ENCODE measurements at places on chromosomes 12 and 14.
A peak's percentile ranks its signal among the peaks of the same experiment; 100 is the strongest.

- DNase-seq = peak; percentile 2
Observed at GRCh38 chr14:57714487-57714931, 151.4 kb downstream of the SLC35F4 start.

- DNase-seq = no peak
Observed at GRCh38 chr12:69981881-69982475, 157.0 kb downstream of the MYRFL start.

DNA sequence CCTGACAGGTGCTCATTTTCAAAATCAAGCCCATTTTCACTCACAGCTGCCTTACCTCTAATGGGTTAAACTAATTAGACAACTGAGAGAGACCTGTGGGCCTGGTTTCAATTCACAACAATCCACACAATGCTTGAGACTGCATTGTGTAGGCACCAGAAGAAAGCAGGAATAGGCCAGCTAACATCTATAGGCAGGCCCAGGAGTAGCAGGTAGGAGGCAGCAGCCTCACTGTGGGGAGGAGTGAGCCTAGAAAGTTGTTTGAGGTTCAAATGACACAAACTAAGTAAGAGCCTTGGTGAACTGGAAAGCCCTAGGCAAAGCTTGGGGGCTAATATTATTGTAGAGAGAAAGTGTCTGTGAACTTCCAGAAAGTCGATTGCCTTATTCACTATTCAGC lies 289.5 kb upstream of the CCDC196 start:
- DNase-seq = no peak

GRCh38 chr12:15227004-15227679 lies 5.9 kb upstream of the RERG start:
- peak; percentile 13 for DNase-seq

- DNase-seq = no peak
Observed at GRCh38 chr14:53620317-53620716, 336.3 kb downstream of the BMP4 start.

GRCh38 chr12:57844709-57845477 lies 1.6 kb downstream of the CTDSP2 start:
- peak; percentile 62 for DNase-seq

DNA sequence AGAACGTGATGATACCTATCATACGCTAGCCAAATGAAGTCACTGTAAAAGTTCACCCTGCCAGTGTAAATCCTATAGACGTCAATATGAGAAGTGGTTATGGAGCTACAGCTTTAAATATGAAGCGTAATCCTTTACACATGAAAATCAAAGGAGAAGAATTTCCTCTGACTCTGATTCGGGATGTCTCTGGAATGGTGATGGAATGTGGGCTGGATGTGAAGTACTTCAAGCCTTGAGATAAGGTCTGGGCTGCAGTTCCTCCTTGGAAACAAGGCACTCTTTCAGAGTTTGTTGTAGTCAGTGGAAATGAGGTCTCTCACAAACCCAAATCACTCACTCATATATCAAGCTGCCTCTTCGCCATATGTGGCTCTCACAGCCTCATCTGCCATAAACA lies 53.1 kb upstream of the NAP1L1 start:
- no peak for DNase-seq

GRCh38 chr12:27801630-27802029 lies 21.6 kb upstream of the MANSC4 start:
- no peak for DNase-seq

GRCh38 chr14:70643967-70644366 lies 2.3 kb downstream of the TTC9 start:
- no peak for DNase-seq

Data from nephron progenitor cell (in vitro differentiated cells).